Astrocyte (in vitro differentiated cells and primary cell): ENCODE measurements at places on chromosomes 2 and 18. TPM values are rescaled to one million over a fixed set of nuclear protein-coding genes. Genes with fewer than 3 reads are reported as not detected.

- H3K36me3 ChIP-seq, result no peaks in the 10 kb centered on the region
- H3K27me3 ChIP-seq, result no peaks in the 10 kb centered on the region
- H3K4me1 ChIP-seq, result no peaks in the 10 kb centered on the region
- no peak overlapping the region for H3K4me3 ChIP-seq
- H3K27ac ChIP-seq, result no peak overlapping the region
Measured at GRCh38 chr2:203891474-203891873, 23.9 kb downstream of the CTLA4 start.

DNA sequence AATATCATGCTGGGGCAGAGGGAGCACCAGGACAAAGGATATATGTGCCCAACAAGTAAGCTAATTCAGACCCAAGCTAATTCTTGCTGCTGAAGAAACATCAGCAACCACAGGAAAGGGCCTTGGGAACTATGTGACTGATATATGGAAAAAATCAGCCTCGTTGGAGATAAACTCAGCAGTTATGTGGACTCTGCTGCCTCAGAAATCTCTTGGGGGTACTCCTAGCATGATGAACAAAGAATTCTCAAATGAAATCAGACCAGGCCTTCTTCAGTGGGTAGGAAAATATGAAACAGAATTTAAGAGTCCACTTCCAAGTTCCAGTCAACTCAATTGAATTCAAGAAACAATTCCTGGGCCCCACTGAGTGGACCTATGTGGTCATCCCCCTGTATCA lies 367.9 kb downstream of the TNS1 start:
- H3K27me3 ChIP-seq, result peaks cover 5% of the 10 kb centered on the region
- no peak overlapping the region for H3K27ac ChIP-seq
- no peaks in the 10 kb centered on the region for H3K4me1 ChIP-seq
- H3K36me3 ChIP-seq, result no peaks in the 10 kb centered on the region
- DNase-seq, result no peak

The XIRP2 gene
- total RNA-seq, result 0.25 TPM in 1 of 2 replicates, not detected in the other

The MARCO gene
- total RNA-seq, result not detected in 2 replicates

- peaks cover 2% of the 10 kb centered on the region for H3K27me3 ChIP-seq
- no peak overlapping the region for H3K4me3 ChIP-seq
- no peaks in the 10 kb centered on the region for H3K36me3 ChIP-seq
Measured at GRCh38 chr2:136257893-136258292, 139.9 kb upstream of the CXCR4 start.

The IGFBP5 gene
- total RNA-seq, result 422 and 452 TPM in 2 replicates

The UGT1A5 gene
- total RNA-seq, result not detected in 2 replicates
